ENCODE measurements at places on chromosomes 12 and 14. TPM values are rescaled to one million over a fixed set of nuclear protein-coding genes. Genes with fewer than 3 reads are reported as not detected.

Gene WASHC3
- 19.2 TPM for total RNA-seq

Gene CLEC6A
- not detected for total RNA-seq

Gene PRH2
- total RNA-seq = not detected

Gene ARMH4
- 22.0 TPM for total RNA-seq

Gene PROX2
- not detected for total RNA-seq

Gene BHLHE41
- 5.8 TPM for total RNA-seq

Gene ASCL1
- total RNA-seq = 7.5 TPM

Gene MON2
- total RNA-seq = 44.2 TPM

Gene PLD4
- 0.17 TPM for total RNA-seq

Gene PAPLN
- total RNA-seq = 0.99 TPM

Gene STAT2
- 139 TPM for total RNA-seq

Gene DPF3
- total RNA-seq = 4.5 TPM

Gene GPR132
- total RNA-seq = 0.24 TPM

Gene PPP4R4
- total RNA-seq = 1.9 TPM

Gene LRP1-AS
- not detected for total RNA-seq

Gene LRP6
- 57.7 TPM for total RNA-seq

Gene SLC10A1
- not detected for total RNA-seq

Gene KRT79
- total RNA-seq = not detected

Gene CAPZA3
- total RNA-seq = not detected

Gene STAC3
- 4.8 TPM for total RNA-seq

Gene TMTC1
- total RNA-seq = 48.7 TPM

Gene SYNDIG1L
- total RNA-seq = 0.71 TPM

Gene IPO4
- total RNA-seq = 67.1 TPM

Gene TESPA1
- total RNA-seq = not detected

Gene AKAP3
- total RNA-seq = 7.6 TPM

Gene ZBTB25
- 11.3 TPM for total RNA-seq

Gene KDM5A
- 76.7 TPM for total RNA-seq

Gene KLRK1
- not detected for total RNA-seq

Gene GON7
- total RNA-seq = 14.3 TPM

Gene VCPKMT
- 11.6 TPM for total RNA-seq

Gene NUAK1
- total RNA-seq = 8.1 TPM

Gene LBHD2
- total RNA-seq = not detected

Gene P2RX2
- total RNA-seq = 2.8 TPM

Gene C14orf132
- 29.2 TPM for total RNA-seq

Gene APOF
- not detected for total RNA-seq

Gene PLEKHH1
- 40.0 TPM for total RNA-seq

Gene OR6C2
- total RNA-seq = not detected

Gene ABCD4
- 60.5 TPM for total RNA-seq

Gene CCND2
- 278 TPM for total RNA-seq

Gene SLCO1B3
- total RNA-seq = not detected

Gene SERPINA1
- total RNA-seq = 313 TPM

Gene POLR3B
- total RNA-seq = 14.5 TPM

Gene VDR
- 0.77 TPM for total RNA-seq

Gene SCNN1A
- 29.2 TPM for total RNA-seq

Gene PCED1B
- total RNA-seq = 0.41 TPM

Gene CDCA3
- total RNA-seq = 31.7 TPM

Gene CMA1
- total RNA-seq = not detected

Gene SERPINA10
- total RNA-seq = 1.5 TPM

Gene PKP2
- total RNA-seq = 29.5 TPM

Gene ESYT1
- 96.3 TPM for total RNA-seq

Gene TMEM229B
- total RNA-seq = 2.7 TPM

Gene ANO4
- total RNA-seq = 7.3 TPM

Gene MAP1LC3B2
- total RNA-seq = 1.0 TPM

Gene TAS2R19
- 3.1 TPM for total RNA-seq

Gene CABP1
- 0.26 TPM for total RNA-seq

Gene C1QL4
- 0.17 TPM for total RNA-seq

Gene CLEC14A
- 0.62 TPM for total RNA-seq

Gene FAM90A1
- 0.36 TPM for total RNA-seq
